ENCODE measurements at places on chromosomes 13 and 19. TPM values are rescaled to one million over a fixed set of nuclear protein-coding genes. Genes with fewer than 3 reads are reported as not detected.

The PSG11 gene
- total RNA-seq, result not detected

The ATP7B gene
- 70.0 TPM for total RNA-seq

The ZNF135 gene
- 7.4 TPM for total RNA-seq

The DAND5 gene
- not detected for total RNA-seq

- peaks cover 44% of the 10 kb centered on the region for H3K4me1 ChIP-seq
- H3K4me3 ChIP-seq, result peak overlapping the region; percentile 16
- no peaks in the 10 kb centered on the region for H3K36me3 ChIP-seq
- H3K27ac ChIP-seq, result peak overlapping the region; percentile 95
- no peaks in the 10 kb centered on the region for H3K27me3 ChIP-seq
Measured at GRCh38 chr19:17246681-17247425, 1.1 kb upstream of the NR2F6 start.

The LRRC63 gene
- total RNA-seq, result not detected

- no peaks in the 10 kb centered on the region for H3K27me3 ChIP-seq
- H3K4me1 ChIP-seq, result peaks cover 32% of the 10 kb centered on the region
- no peaks in the 10 kb centered on the region for H3K36me3 ChIP-seq
- peak; percentile 86 for DNase-seq
Measured at GRCh38 chr19:17235300-17235970, 9.4 kb downstream of the OCEL1 start.

- H3K27me3 ChIP-seq, result no peaks in the 10 kb centered on the region
- no peaks in the 10 kb centered on the region for H3K4me1 ChIP-seq
- DNase-seq, result no peak
- no peak overlapping the region for H3K27ac ChIP-seq
- H3K36me3 ChIP-seq, result no peaks in the 10 kb centered on the region
Measured at GRCh38 chr13:81383444-81383843, 1042.5 kb upstream of the SPRY2 start.

GRCh38 chr13:40581277-40581579, 85.2 kb downstream of the FOXO1 start:
- no peak for DNase-seq
- H3K27me3 ChIP-seq, result no peaks in the 10 kb centered on the region
- H3K4me1 ChIP-seq, result peaks cover 13% of the 10 kb centered on the region
- H3K27ac ChIP-seq, result no peak overlapping the region
- no peaks in the 10 kb centered on the region for H3K36me3 ChIP-seq
- H3K4me3 ChIP-seq, result no peak overlapping the region

The MIR17HG gene
- 8.4 TPM for total RNA-seq

The PSG4 gene
- total RNA-seq, result not detected

DNA sequence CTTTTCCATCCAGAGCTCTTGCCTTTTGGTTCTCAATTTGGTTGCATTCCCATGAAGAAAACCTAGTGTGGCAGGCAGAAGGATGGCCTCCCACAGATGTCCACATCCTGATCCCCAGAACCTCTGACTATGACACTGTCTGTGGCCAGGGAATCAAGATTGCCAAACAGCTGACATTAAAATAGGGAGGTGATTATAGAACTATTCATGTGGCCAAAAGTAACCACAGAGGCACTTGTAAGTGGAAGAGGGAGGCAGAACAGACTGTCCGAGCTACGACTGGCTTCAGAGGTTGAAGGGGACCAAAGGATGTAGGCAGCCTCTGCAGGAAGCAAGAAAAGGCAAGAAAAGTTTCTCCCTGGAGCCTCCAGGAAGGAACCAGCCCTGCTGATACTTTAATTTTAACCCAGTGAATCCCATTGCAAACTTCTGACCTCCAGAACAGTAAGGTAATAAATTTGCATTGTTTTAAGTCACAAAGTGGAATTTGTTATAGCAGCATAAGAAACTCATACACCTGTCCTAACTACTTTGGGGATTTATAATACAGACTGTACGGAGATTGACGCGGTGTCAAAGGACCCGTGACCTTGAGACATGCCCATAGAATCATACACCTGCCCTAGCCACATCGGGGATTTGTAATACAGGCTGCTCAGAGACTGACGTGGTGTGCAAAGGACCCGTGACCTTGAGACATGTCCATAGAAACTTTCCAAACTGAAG, 106.5 kb downstream of the ATP11A start:
- no peak overlapping the region for H3K27ac ChIP-seq
- no peaks in the 10 kb centered on the region for H3K36me3 ChIP-seq
- H3K27me3 ChIP-seq, result no peaks in the 10 kb centered on the region
- DNase-seq, result no peak

DNA sequence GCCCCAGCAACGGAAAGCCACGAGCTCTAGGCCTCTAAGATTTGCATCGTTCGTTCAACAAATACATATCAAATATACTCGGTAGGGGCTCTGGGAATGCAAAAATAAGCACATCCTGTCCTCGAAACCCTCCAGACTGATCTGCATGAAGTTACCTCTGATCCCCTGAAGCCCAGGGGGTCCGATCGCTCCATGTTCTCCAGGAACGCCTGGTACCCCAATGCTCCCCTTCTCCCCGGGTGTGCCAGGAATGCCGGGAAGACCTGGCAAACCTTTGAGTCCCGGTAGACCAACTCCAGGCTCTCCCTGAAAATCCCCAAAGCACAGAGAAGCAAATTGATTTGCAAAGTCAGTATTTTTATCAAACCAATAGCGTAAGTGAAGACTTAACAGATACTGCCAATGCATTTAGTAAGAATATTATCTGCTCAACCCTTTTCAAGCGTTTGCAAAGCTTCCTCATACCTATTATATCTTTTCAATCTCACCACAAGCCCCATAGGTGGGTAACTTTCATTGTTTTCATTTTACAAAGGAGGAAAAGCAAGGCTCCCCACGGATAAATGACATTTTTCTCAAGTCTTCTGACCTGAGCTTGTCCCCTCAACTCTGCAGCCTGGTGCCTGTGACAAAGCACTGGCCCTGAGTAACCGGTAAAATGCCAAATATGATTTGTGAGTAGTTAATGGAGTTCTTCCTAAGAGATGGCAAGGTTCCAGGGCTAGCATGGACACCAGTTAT, 127.7 kb downstream of the COL4A1 start:
- H3K4me1 ChIP-seq, result no peaks in the 10 kb centered on the region
- no peaks in the 10 kb centered on the region for H3K36me3 ChIP-seq
- H3K4me3 ChIP-seq, result no peak overlapping the region
- no peak overlapping the region for H3K27ac ChIP-seq
- H3K27me3 ChIP-seq, result no peaks in the 10 kb centered on the region

DNA sequence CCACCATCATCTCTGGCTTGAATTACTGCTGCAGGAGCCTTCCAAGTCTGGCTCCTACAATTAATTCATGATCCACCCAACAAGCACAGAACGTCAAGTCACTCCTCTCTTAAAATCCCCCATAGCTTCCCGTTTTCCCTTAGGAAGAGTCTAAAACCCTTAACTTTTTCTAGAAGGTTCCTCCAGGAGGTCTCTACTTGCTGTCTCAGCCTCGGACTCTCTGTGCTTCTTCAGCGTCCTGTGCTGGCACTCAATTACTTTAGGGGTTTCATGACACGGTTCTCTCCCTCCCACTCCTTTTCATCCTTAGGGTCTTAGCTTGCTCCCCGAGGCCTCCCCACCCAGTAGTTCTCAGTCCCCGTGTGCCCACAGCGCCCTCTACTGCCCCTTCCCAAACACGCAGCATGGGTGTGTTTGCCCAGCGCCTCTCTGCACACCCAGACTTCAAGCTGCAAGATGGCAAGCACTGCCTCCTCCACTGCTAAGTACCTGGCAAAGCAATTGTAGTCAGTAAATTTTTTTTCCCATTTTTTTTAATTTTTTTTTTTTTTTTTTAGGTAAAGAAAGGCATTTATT, 25.8 kb upstream of the MAP3K10 start:
- H3K36me3 ChIP-seq, result no peaks in the 10 kb centered on the region
- no peak overlapping the region for H3K27ac ChIP-seq
- H3K27me3 ChIP-seq, result no peaks in the 10 kb centered on the region
- no peak overlapping the region for H3K4me3 ChIP-seq
- H3K4me1 ChIP-seq, result no peaks in the 10 kb centered on the region

The CA11 gene
- total RNA-seq, result 12.0 TPM

GRCh38 chr13:114110091-114110829, 22.2 kb downstream of the RASA3 start:
- no peak for DNase-seq
- H3K36me3 ChIP-seq, result no peaks in the 10 kb centered on the region
- no peak overlapping the region for H3K4me3 ChIP-seq
- peaks cover 14% of the 10 kb centered on the region for H3K4me1 ChIP-seq

DNA sequence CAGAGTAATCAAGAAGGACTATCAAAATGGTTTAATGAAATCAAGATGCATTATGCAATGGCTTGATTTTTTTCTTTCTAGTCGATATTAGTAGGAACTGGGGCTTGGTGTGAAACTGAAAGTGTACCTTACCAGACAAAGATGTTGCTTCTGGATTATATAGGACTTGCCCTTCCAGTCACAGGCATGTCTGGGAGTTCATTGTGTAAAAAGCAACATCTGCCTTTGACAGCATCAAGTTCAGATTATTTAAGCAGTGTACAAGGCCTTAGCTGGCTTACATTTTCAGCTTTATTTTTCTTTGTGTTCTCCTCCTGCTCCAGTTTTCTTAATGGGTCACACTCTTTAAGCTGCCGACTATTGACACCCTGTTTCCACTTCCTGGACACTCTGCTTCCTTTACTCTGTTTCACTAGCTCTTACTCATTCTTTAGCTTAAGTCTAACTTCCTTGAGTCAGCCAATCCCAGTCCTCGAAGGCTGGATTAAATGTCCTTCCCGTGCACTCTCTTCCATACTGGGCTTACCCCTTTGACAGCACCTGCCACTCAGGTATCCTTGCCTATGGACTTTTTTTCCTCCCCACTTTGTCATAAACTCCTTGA, 29.4 kb upstream of the OLFM4 start:
- H3K4me3 ChIP-seq, result no peak overlapping the region
- H3K27ac ChIP-seq, result no peak overlapping the region
- no peak for DNase-seq
- no peaks in the 10 kb centered on the region for H3K36me3 ChIP-seq
- H3K27me3 ChIP-seq, result peaks cover 13% of the 10 kb centered on the region
- H3K4me1 ChIP-seq, result no peaks in the 10 kb centered on the region

DNA sequence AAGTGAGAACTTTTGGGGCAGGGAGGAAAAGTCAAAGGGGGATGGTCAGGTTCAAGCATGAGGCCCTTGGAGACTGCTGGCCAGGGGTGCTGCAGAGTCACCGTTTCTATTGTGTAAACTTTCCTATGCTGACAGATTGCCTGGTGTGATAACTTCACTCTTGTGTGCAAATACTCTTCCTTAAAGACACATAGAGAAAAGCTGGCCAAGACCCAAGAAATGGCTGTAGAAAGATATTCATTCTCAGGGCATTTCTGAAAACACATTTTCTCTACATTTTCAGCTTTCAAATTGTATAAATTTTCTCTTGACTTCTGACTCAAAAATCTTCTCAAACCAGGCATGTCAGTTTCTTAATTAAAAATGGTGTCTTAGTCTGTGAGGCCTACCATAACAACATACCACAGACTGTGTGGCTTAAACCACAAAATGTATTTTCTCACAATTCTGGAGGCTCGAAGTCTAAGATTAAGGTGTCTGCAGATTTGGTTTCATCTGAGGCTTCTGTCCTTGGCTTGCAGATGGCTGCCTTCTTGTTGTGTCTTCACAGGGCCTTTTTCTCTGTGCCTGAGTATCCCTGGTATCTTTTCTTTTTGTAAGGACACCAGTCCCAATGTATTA, 304.5 kb downstream of the KCNRG start:
- DNase-seq, result peak; percentile 30
- H3K27ac ChIP-seq, result peak overlapping the region; percentile 93
- peaks cover 18% of the 10 kb centered on the region for H3K4me1 ChIP-seq
- no peaks in the 10 kb centered on the region for H3K36me3 ChIP-seq
- H3K4me3 ChIP-seq, result no peak overlapping the region

GRCh38 chr13:20491926-20492435, 33.7 kb downstream of the CRYL1 start:
- H3K27me3 ChIP-seq, result no peaks in the 10 kb centered on the region
- DNase-seq, result no peak
- H3K36me3 ChIP-seq, result no peaks in the 10 kb centered on the region
- H3K4me1 ChIP-seq, result no peaks in the 10 kb centered on the region
- H3K4me3 ChIP-seq, result no peak overlapping the region

The CATSPERD gene
- total RNA-seq, result not detected

The PSG2 gene
- not detected for total RNA-seq

The RTBDN gene
- 0.32 TPM for total RNA-seq

- H3K27ac ChIP-seq, result no peak overlapping the region
- no peaks in the 10 kb centered on the region for H3K27me3 ChIP-seq
- H3K36me3 ChIP-seq, result no peaks in the 10 kb centered on the region
- H3K4me1 ChIP-seq, result peaks cover 4% of the 10 kb centered on the region
- no peak overlapping the region for H3K4me3 ChIP-seq
Measured at GRCh38 chr13:46535825-46536224, 17.1 kb upstream of the LRCH1 start.

GRCh38 chr13:99322297-99323103, 15.3 kb upstream of the GPR183 start:
- peak overlapping the region; percentile 32 for H3K27ac ChIP-seq
- no peaks in the 10 kb centered on the region for H3K27me3 ChIP-seq
- peaks cover 6% of the 10 kb centered on the region for H3K4me1 ChIP-seq

The RASAL3 gene
- not detected for total RNA-seq

The KLK13 gene
- 0.36 TPM for total RNA-seq

GRCh38 chr19:6730941-6731670, 6.3 kb downstream of the GPR108 start:
- no peak for DNase-seq
- H3K27ac ChIP-seq, result no peak overlapping the region
- peaks cover 12% of the 10 kb centered on the region for H3K4me1 ChIP-seq
- no peaks in the 10 kb centered on the region for H3K27me3 ChIP-seq
- no peak overlapping the region for H3K4me3 ChIP-seq
- H3K36me3 ChIP-seq, result no peaks in the 10 kb centered on the region

The CEACAM7 gene
- total RNA-seq, result 6.3 TPM
